Forelimb muscle (tissue), 1 donor: ENCODE measurements at places on chromosomes 3 and 15.

GRCh38 chr3:35592589-35593295 lies 46.6 kb upstream of the ARPP21 start:
- no peak for DNase-seq

DNA sequence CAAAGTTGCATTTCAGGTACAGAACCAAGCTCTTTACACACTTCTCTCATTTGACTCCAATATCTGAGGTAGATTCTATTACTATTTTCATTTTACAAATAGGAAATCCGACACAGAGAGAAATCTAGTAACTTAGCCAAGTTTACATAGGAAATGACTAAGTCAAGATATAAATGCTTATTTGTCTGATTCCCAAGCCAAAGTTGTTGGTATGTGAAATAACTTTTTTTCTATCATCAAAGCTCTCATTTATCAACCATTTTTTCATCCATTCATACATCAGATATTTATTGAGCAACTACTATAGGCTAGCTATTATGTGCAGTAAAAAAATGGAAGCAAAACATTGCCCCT lies 89.2 kb upstream of the MITF start:
- no peak for DNase-seq

- DNase-seq: no peak
These were observed 40.1 kb downstream of the CDCP1 start for GRCh38 chr3:45105855-45106671.

GRCh38 chr15:20356444-20356910 lies 185.1 kb downstream of the GOLGA6L6 start:
- DNase-seq: no peak

DNA sequence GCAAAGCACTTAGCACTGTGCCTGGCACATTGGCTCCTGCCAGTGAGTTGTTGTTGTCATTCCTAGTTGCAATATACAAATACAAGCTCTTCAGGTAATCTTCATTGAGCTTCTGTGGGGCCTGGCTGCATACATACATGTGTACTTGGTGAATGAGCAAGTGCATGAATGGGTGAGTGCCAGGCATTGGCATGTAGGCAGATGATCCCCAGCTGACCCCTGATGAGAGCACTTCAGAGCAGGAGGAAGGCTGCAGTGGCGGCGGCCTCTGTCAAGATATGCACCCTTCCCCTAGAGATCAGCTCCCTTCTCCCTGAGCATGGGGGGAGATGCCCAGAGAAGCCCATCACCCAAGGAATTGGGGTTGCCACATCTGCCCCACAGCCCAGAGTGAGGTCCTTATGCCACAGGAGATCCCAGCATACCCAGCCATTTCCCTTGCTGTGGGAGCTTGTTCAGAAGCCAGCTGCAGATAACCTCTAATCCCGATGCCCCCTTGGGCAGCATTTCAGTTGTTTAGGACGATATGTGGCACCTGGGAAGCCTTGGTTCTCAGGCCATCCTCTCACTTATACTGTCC lies 8.8 kb downstream of the CACNA2D3 start:
- no peak for DNase-seq

DNA sequence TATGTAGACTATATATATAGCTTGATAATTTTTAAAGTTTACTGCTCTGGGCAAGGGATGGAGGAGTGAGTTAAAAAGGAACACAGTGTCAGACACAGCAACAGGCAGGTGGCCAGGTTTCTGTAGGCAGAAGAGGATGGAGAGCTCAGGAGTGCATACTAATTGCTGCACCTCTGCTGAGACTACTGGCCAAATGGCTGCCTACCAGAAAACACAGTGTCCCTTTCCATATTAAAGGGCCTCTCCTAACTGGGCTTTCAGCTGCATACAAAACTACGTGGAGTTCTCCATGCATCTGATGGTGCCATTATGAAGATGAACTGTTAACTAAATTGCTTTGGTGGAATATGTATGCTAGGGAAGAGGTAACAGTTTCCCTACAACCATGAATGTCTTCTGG lies 1.8 kb downstream of the ATP13A4 start:
- no peak for DNase-seq

- DNase-seq: no peak
These were observed 219.8 kb downstream of the FMN1 start for GRCh38 chr15:32974691-32975090.

GRCh38 chr3:144106970-144107369 lies 135.3 kb downstream of the DIPK2A start:
- no peak for DNase-seq

GRCh38 chr3:181610083-181610972 lies 101.4 kb upstream of the SOX2 start:
- no peak for DNase-seq
